ENCODE measurements at places on chromosomes 2 and 18.

DNA sequence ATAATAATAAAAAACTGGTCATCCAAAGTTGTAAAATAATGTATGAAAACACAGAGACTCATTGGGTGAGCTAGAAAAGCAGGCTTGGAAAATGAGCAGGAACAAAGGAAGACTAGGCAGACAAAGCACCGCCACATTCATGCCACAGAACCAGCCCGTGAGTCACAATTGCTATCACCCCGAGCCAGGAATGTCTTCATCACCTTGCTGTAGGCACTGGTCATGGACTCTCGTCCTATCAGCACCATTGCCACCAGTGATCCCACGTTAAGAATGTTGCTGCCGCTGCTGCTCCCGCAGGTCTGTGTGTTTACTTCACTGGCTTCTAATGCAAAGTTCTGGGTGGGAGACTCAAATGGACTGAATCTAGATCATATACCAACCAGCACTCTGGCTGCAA lies 417.9 kb downstream of the PID1 start:
- DNase-seq, result no peak

- DNase-seq, result no peak
These were observed 24.3 kb downstream of the ADD2 start for GRCh38 chr2:70743677-70744076.

GRCh38 chr2:224957540-224958461 lies 84.5 kb downstream of the DOCK10 start:
- no peak for DNase-seq

- DNase-seq, result no peak
These were observed 10.4 kb downstream of the EN1 start for GRCh38 chr2:118837067-118837466.

GRCh38 chr2:211426240-211426639 lies 869.8 kb downstream of the CPS1 start:
- no peak for DNase-seq

GRCh38 chr2:22377268-22377667 lies 1007.7 kb upstream of the KLHL29 start:
- DNase-seq, result no peak

DNA sequence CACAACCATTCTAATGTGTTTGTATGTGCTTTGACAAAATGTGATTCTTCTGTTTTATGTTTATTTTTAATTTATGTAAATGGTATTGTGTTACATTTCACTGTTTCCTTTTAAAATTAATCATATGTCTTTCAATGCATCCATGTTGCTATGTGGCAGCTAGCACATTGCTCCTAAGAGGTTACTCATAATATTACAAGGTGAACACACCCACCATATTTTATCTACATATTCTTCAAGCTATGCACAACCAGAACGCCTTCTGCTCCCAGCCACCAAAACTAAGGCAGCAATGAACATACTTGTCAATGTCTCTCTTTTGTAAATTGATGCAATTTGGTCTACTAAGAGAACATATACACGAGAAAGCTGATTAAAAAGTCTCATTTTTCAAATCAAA lies 160.6 kb upstream of the OSR1 start:
- no peak for DNase-seq

DNA sequence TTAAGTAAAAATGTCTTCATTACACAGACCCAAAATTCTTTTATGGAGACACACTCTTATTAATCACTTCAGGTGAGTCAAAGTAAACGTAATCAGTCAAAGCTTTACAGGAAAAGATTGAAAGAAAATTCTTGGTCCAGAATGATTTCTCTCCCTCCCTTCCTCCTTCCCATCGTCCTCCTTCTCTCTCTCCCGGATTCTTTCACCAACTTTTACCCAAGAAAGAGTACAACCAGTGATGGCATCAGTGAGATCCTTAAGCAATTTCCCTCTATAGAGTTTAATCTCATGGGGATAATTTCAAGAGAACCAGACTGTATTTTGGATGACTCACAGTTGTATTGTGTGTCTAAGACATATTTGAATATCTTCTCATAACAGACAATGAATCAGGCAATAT lies 258.1 kb downstream of the ALK start:
- DNase-seq, result no peak

DNA sequence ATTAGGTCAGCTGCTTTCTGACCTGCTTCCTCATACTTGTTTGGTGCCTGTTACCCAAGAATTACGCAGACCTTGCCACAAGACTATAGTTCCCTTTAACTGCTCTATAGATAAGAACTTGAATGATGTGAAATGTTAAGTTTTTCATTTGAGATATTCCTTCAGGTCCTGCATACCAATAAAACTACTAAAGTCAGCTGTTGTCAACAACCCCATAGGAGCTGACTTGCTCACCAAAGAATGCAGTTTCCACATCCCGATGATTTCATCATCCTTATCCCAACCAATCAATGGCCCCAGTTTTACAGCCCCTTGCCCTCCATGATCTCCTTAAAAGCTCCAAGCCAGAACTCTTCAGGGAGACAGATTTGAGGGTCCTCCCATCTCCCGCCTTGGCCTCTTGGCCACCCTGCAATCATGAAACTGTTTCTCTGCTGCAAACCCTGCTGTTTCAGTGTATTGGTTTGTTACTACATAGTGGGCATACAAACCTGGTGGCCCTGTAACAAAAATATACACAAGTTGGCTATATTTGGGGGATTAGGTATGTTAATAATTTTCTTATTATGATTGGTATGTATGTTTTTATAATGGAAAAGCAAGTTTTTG lies 396.3 kb upstream of the CHST9 start:
- no peak for DNase-seq

- DNase-seq, result no peak
These were observed 9.1 kb downstream of the LCLAT1 start for GRCh38 chr2:30456106-30456505.

- DNase-seq, result no peak
These were observed 29.6 kb downstream of the CELF4 start for GRCh38 chr18:37535968-37536367.

DNA sequence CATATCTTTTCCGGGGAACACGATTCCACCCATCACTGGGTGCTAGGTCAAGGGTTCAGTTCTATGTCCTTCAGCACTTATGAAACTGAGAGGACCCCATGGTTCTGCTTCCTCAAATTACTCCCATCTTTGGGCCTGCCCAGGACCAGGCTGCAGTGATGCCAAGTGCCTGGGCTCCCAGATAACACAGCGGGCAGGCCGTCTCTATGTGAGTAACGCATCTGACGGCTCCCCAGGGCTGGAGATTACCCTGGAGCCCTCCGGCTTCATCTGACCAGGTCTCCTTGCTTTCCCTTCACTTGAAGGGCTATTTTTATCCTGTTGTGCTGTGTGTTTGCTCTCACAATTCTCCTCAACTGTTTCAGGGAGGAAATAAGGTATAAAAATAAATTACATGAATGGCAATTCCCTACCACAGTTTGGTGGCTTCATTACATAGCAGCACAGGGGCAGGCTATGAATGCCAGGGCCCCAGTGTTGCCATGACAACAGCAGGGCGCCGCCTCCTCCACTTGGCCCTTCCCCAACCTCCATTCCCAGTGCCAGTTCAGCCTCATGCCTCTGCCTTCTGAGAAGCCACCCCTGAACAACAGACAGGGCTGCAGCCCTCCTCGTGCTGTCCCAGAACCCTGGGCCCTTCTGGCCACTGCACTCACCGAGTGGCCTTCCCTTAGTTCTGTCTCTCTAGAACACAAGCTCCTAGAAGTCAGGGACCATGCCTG lies 25.4 kb upstream of the TMEM131 start:
- no peak for DNase-seq

DNA sequence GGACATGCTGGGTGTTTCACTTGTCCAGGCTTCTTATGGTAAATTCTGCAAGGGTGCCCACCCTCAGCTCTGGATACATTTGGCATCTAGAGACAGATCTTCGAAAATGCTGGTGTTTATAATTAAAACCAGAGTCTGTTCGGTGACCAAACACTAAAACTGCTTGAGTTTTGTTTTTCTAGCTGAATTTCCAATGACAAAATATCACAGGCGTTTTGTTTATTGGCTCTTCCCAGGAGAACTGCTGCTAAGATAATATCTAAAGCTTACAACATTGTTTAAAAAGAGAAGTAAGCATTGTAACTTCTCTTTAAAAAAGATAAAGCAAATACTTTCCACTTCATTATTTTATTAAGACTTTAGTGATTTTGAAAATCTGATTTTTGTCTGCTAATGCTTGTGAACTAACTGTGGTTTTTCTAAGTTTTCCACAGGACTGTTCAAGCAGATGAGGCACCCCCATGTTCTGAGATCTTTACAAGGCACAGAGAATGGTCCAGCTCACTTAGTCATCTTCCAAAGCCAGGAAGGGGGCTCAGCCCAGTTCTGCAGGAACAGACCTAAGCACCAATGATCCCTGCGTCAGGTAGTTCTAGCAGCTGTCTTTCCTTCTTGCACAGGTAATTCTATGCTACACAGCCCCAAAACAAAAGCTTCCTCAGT lies 94.8 kb upstream of the LTBP1 start:
- no peak for DNase-seq

DNA sequence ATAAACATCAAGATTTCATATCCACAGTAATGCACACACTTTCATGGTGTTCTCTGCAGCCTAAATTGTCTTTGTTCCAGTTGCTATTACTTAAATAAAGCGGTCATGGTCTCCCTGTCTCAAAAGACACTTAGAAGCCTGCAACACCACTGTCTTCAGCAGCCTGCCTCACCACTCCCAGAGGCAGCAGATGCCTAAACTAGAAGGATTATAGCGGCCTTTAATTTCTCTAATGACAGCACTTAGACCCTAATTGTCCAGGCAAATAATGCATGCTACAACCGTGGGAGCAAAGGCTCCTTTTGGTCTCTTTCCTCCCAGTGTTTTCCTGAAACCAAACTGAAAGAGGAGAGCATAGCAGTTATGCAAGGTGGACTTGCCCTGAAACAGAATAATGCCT lies 248.8 kb upstream of the SLC39A10 start:
- no peak for DNase-seq

DNA sequence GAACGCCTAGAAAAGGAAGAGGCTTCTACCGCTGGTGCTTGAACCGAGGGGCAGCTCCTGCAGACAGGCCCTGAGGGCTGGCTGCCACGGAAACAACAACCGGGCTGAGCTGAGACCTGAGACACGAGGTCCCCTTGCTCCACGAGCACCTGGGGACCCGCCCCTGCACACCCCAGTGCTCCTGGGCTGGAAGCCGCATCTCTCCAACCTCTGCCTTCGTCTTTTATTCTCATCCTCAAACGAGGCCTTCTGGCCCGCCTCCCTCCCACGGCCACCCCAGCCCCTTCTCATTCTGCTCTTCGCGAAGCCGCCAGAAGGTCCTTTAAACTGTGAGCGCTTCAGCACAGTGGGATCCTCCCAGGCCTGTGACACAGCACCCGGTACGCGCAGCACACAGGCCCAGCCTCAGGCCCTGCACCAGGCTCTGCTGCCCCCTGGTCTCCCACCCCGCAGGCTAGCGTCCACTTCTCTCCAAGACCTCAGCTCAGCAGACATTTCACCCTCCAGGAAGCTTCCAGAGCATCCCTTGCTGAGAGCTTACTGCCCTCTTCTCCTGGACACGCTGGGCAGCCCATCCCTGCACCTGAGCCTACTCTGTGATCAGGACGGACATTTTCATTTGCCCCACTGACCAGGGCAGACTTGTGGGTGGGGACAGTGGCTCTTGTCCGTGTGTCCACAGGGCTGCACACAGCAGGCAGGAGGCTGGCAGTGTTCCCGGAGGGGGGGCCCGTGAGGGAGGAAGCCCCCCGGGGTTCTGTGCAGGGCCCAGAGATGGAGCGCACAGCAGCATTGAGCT lies 149.7 kb downstream of the PXDN start:
- DNase-seq, result no peak

All from hematopoietic multipotent progenitor cell (in vitro differentiated cells).